ENCODE measurements at places on chromosomes 5 and 9. TPM values are rescaled to one million over a fixed set of nuclear protein-coding genes. Genes with fewer than 3 reads are reported as not detected.

SLC25A46 gene
- 35.4 TPM for total RNA-seq

SLC46A2 gene
- not detected for total RNA-seq

IFNA2 gene
- not detected for total RNA-seq

SPINK4 gene
- total RNA-seq, result not detected

SHROOM1 gene
- 1.6 TPM for total RNA-seq

FAM78A gene
- total RNA-seq, result 36.2 TPM

CCL27 gene
- total RNA-seq, result not detected

GFPT2 gene
- 0.12 TPM for total RNA-seq

ATP6V0E1 gene
- 121 TPM for total RNA-seq

RNF130 gene
- 9.9 TPM for total RNA-seq

VAV2 gene
- 5.3 TPM for total RNA-seq

RIGI gene
- total RNA-seq, result 10.6 TPM

RNF183 gene
- total RNA-seq, result 0.39 TPM

CNTRL gene
- total RNA-seq, result 60.0 TPM

SPINK7 gene
- not detected for total RNA-seq

ABCA2 gene
- total RNA-seq, result 22.1 TPM

LAMC3 gene
- total RNA-seq, result 0.34 TPM

PCDHGC5 gene
- total RNA-seq, result not detected

NDUFS4 gene
- 68.5 TPM for total RNA-seq

KIF24 gene
- total RNA-seq, result 5.7 TPM

TAF11L10 gene
- total RNA-seq, result not detected

PCDH12 gene
- 1.7 TPM for total RNA-seq

BHMT2 gene
- total RNA-seq, result not detected

KIF12 gene
- not detected for total RNA-seq

DELE1 gene
- total RNA-seq, result 49.3 TPM

FCN1 gene
- total RNA-seq, result not detected

IFNA13 gene
- not detected for total RNA-seq

POU5F2 gene
- total RNA-seq, result 0.33 TPM

FBP1 gene
- 0.68 TPM for total RNA-seq

TXNDC8 gene
- not detected for total RNA-seq

RANBP17 gene
- not detected for total RNA-seq

CARD9 gene
- 1.4 TPM for total RNA-seq

FSTL4 gene
- total RNA-seq, result not detected

CCDC180 gene
- 1.1 TPM for total RNA-seq

ANKRA2 gene
- 19.1 TPM for total RNA-seq

LCN1 gene
- not detected for total RNA-seq

CARTPT gene
- total RNA-seq, result not detected

TNPO1 gene
- 95.4 TPM for total RNA-seq

ADAMTSL1 gene
- total RNA-seq, result not detected

NIPAL4 gene
- total RNA-seq, result 2.9 TPM

SLC28A3 gene
- total RNA-seq, result 0.99 TPM

SRD5A1 gene
- total RNA-seq, result 11.0 TPM

DMRT1 gene
- not detected for total RNA-seq

AQP7 gene
- 0.12 TPM for total RNA-seq

SARDH gene
- total RNA-seq, result 6.6 TPM

INSL6 gene
- total RNA-seq, result not detected

DNAJC18 gene
- 54.1 TPM for total RNA-seq

PRDM9 gene
- not detected for total RNA-seq

UGT3A2 gene
- total RNA-seq, result not detected

CBY3 gene
- 0.67 TPM for total RNA-seq

PCDHB16 gene
- not detected for total RNA-seq

Data from activated CD4-positive, alpha-beta memory T cell treated with anti-CD3 and anti-CD28 coated beads for 36 hours (primary cell).